ENCODE measurements at places on chromosomes 12 and 14.

GRCh38 chr12:34377243-34378035 is 355.1 kb downstream of the ALG10 start:
- DNase-seq = no peak

GRCh38 chr14:25095736-25096437 is 45.9 kb upstream of the STXBP6 start:
- DNase-seq = no peak

DNA sequence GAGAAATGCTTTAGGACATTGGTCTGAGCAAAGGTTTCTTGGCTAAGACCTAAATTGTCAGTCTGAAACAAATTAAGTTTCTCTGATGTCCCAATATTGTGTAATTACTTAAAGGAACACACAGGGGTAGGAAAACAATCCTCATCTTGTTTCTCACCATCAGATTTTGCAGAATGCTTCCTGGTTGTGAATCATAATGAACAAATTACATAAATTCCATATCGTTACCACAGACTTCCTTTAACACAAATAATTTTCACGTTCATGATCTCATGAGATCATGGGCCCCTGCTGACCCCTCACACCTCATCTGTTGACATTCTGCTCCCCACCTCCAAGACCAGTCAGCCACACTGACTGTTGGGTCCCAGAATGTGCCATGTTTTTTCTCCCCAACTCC is 194.1 kb downstream of the MON2 start:
- DNase-seq = no peak

- DNase-seq = no peak
Measured at GRCh38 chr12:55695349-55695748, 12.4 kb downstream of the ITGA7 start.

DNA sequence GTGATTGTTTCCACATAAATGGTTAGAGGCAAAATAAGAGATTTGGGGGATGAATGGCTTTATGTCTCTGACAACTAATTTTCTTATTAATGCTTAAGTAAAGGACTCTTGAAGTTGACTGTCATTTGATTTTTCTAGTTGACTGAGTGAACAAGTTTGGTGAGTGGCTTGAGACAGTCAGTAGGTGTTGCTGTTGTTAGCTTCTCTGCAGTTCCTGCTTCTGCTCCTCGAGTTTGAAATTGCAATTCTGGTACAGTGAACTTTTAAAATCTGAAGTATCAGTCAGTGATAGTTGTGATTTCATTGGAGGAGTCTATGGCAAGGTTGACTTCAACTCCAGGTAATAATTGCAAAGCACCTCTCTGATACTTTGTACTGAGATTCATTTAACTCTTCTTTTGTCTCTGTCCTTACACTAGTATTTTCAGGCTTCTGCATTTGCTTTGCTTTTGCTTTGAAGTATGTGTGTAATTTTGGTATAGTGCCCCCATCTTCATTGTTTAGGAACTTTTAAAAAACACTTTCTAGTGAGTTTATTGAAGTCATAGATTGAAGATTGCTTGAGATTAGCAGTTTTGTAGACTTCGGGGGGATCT is 415.5 kb downstream of the PCNX1 start:
- no peak for DNase-seq

DNA sequence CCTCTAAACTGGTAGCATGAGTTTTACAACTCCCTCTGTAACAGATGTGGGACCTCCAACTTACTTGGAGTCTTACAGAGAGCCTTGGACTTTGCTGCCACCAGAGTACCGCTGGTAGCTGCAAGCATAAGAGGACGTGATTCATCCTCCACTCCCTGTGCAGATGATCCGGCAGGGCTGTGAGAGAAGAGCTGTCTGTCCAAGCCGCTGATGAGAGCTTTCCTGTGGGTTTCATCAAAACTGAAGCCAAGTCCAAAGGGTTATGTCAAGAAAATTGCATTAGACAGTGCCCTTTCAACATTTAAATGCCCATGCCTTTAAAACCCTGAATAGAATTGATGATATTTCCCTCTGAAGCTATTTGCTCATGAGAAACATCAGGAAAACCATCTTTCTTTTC is 85.8 kb downstream of the LLPH start:
- no peak for DNase-seq
